ENCODE measurements at places on chromosomes 4 and X. TPM values are rescaled to one million over a fixed set of nuclear protein-coding genes. Genes with fewer than 3 reads are reported as not detected.

PABPC4L gene
- 4.2 TPM for total RNA-seq

SPIN2A gene
- total RNA-seq = 4.2 TPM

- no peak for DNase-seq
- H3K27me3 ChIP-seq = no peaks in the 10 kb centered on the region
- no peaks in the 10 kb centered on the region for H3K4me1 ChIP-seq
Measured at GRCh38 chr4:186839122-186840037, 115.7 kb upstream of the FAT1 start.

DNA sequence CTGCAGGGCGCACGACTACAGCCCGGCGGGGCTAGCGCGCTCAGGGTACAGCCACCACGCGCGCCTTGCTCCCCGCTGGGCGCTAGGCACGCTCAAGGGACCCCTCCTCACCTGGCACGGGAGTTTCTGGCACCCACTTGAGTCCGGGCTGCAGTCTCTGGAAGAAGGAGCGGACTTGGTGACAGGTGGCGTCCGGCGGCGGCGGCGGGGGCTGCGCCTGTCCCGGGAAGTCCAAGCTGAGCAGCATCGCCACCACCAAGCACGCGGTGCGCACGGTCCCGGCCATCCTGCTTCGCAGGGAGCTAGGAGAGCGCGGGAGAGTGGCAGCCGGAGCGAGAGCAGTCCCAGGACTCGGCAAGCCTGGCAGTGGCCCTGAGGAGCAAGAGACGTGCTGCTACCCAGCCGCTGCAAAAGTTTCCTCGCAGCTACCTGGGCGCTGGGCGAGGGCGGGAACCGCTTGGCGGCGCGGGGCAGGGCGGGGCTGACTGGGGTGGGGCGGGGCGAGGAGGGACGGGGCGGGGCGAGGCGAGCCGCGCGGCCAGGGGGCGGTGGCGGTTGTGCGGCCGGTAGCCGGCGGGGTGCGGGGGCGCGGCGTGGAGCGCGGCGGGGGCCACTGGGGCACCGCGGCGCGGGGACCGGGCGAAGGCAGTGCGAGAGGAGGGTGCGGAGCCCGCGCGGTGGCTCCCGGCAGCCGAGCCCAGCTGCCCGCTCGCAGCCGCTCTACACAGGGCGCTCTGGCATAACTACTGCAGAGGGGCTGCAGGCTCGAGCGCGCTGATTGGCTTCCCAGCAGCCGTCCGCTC is at the start of gene GPC3:
Gene GPC3 (minus strand): TSS at position 431 of the 803 bp plus-strand sequence.
- DNase-seq = peak; percentile 64
- H3K4me1 ChIP-seq = peaks cover 20% of the 10 kb centered on the region
- peak within 1 kb of the TSS; percentile 78 for H3K4me3 ChIP-seq
- no peak within 1 kb of the TSS for H3K27ac ChIP-seq
- no peaks in the 10 kb centered on the region for H3K36me3 ChIP-seq
- H3K27me3 ChIP-seq = no peaks in the 10 kb centered on the region
